ENCODE measurements at places on chromosomes 4 and X. TPM values are rescaled to one million over a fixed set of nuclear protein-coding genes. Genes with fewer than 3 reads are reported as not detected.

STIM2 gene
- total RNA-seq, result 9.2 TPM

PNCK gene
- 4.0 TPM for total RNA-seq

PFKFB1 gene
- total RNA-seq, result not detected

MAGEA4 gene
- not detected for total RNA-seq

GRCh38 chr4:80335554-80336358 is at the start of gene CFAP299:
Gene CFAP299 (plus strand): TSS chr4:80335730.
- H3K27me3 ChIP-seq, result no peaks in the 10 kb centered on the region
- peak within 1 kb of the TSS; percentile 32 for H3K27ac ChIP-seq
- peaks cover 8% of the 10 kb centered on the region for H3K4me1 ChIP-seq
- H3K36me3 ChIP-seq, result no peaks in the 10 kb centered on the region

DNA sequence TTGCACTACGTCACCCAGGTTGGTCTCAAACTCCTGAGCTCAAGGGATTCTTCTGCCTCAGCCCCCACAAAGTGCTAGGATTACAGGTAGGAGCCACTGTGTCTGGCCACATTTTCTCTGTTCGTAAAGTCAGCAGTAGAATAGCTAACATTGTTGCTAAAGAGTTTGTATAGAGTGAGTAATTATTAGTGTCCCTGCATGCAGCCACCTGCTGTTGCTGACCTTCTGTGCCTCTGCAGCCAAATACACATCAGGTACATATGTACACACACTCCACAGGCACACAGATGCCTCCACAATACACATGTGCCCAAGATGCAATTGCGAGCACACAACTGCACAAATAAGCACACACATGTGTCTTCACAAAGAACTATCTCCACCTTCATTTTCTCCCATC is 10.9 kb downstream of the DRD5 start:
- no peak for DNase-seq
- H3K4me3 ChIP-seq, result no peak overlapping the region
- H3K27me3 ChIP-seq, result no peaks in the 10 kb centered on the region
- no peak overlapping the region for H3K27ac ChIP-seq
- H3K4me1 ChIP-seq, result no peaks in the 10 kb centered on the region
- H3K36me3 ChIP-seq, result no peaks in the 10 kb centered on the region

DNA sequence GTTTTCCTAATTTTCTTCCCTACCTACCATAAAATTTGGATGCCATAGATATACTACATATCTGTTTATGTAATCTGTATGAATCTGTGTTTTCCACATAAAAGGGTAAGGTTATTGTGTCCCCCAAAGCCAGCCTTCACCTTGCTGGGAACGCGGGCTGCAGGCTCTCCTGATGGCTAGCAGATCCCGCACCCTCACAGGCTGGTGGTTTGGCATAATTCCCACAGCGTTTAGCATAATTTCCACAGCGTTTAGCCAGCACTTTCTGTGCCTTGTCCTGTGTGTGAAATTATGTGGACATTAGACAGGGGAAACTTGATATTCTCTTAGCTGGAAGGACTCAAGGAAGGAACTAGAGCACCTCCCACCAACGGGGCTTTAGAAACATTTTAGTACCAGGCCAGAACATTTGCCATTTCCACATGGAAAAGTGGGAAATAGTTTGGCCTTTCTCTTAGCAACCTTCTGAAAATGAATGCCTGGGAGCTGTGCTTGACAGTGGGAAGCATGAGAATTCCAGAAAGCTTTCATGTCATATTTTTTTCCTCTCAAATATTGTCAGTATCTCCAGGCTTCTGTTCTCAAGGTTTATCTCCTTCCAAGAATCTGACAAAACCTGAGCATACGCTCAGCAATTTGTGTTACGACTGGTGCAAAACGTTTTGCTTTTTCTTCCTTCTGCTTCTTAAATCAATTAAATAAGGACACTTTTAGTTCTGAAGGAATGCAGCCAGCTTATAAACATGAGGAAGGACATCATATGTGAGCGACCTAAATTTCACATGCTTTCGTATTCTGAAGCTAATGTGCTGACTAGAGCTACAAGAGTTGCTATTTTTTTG is 67.9 kb downstream of the STK32B start:
- no peaks in the 10 kb centered on the region for H3K27me3 ChIP-seq
- no peak overlapping the region for H3K27ac ChIP-seq
- no peaks in the 10 kb centered on the region for H3K4me1 ChIP-seq
- H3K36me3 ChIP-seq, result no peaks in the 10 kb centered on the region

DNA sequence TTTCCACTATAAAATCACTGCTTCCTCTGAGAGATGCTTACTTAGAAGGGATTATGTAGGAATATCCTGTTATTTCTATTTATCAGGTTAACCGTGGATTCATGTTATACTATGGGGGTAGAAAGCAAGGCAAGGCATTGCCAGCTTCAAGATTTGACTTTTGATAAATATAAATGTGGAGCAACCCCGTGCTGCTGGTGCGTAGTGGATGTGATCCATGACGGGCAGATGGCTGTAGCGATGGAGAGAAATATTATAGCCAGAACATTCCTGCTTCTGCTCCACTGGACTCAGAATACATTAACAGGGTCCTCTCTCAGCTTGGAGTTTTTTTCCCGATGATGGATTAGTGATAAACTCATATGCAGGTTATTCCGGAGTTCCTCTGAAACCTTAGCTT is 157.6 kb downstream of the TENM3 start:
- no peaks in the 10 kb centered on the region for H3K4me1 ChIP-seq
- no peaks in the 10 kb centered on the region for H3K27me3 ChIP-seq
- H3K36me3 ChIP-seq, result no peaks in the 10 kb centered on the region
- DNase-seq, result no peak
- no peak overlapping the region for H3K27ac ChIP-seq

GRCh38 chrX:47568656-47569295 is 7.8 kb downstream of the ARAF start:
- no peak for DNase-seq
- H3K27ac ChIP-seq, result no peak overlapping the region
- H3K27me3 ChIP-seq, result no peaks in the 10 kb centered on the region
- H3K4me3 ChIP-seq, result no peak overlapping the region

GRCh38 chrX:44439242-44439794 is 95.8 kb upstream of the EFHC2 start:
- no peak for DNase-seq
- H3K4me1 ChIP-seq, result no peaks in the 10 kb centered on the region
- no peak overlapping the region for H3K4me3 ChIP-seq
- H3K27ac ChIP-seq, result no peak overlapping the region

DNA sequence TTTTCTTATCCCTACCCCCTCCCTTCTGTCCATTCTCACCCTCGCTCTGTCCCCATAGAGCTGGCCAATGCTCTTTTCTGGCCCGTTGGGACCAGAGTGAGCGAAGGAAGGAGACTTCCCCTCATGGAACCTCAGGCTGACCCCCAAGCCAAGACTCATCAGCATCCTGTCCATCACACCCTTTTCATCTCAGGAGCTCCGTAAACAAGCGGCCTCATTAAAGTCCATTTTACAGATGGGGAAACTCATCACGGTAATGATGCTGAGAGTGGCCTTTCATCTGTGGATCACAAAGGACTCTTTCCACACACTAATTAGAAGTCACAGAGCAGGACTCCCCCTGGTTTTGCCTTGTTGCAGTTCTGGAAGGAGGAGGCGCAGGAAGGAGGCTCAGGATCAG is 67.4 kb upstream of the SLC34A2 start:
- H3K27me3 ChIP-seq, result no peaks in the 10 kb centered on the region
- H3K4me1 ChIP-seq, result no peaks in the 10 kb centered on the region
- no peak overlapping the region for H3K27ac ChIP-seq
- no peak overlapping the region for H3K4me3 ChIP-seq

- no peaks in the 10 kb centered on the region for H3K36me3 ChIP-seq
- no peak overlapping the region for H3K27ac ChIP-seq
- H3K27me3 ChIP-seq, result no peaks in the 10 kb centered on the region
These were observed 79.3 kb upstream of the LIMCH1 start for GRCh38 chr4:41458689-41459088.

DNA sequence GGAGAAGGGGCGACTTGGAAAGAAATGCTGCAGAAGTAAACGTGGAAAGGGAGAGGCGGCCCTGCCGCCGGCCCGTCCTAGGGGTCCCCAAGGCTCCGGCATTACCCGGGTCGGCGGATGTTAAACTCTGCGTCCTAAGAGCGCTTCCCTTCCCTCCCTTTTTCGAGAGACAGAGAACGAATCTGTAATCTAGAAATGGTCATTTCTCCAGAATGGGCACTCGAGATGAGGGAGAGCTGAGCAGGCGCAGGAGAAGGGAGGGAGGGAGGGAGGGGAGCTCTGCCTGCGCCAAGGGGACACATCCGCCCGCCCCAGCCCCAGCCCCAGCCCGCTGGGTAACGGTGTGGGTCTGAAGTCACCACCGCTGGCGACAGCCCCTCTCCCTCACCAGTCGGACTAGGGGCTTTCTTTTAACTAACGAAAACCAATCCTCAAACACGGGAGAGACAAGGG is 1.7 kb downstream of the HCFC1 start:
- peak overlapping the region; percentile 71 for H3K4me3 ChIP-seq
- no peaks in the 10 kb centered on the region for H3K4me1 ChIP-seq
- peak overlapping the region; percentile 97 for H3K27ac ChIP-seq
- H3K36me3 ChIP-seq, result no peaks in the 10 kb centered on the region
- no peak for DNase-seq

DNA sequence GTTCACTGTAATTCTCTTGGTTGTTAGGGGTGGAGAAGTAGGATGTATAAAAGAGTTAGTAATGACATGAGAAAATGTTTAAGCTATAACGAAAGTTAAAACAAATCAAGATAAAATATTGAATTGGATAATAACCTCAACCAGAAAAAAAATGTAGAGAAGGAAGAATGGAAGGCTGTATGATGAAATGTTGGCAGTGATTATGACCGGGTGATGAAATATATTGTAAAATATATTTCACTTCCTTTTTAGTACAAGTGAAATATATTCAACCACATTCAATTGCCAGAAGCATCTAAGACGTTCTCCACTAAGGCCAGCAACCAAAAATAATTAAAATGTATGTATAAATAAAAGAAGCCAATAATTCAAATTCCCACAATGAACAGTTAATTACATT is 309.3 kb upstream of the FGF13 start:
- no peaks in the 10 kb centered on the region for H3K4me1 ChIP-seq
- H3K4me3 ChIP-seq, result no peak overlapping the region
- H3K27me3 ChIP-seq, result no peaks in the 10 kb centered on the region
- no peak for DNase-seq
- no peak overlapping the region for H3K27ac ChIP-seq

GRCh38 chr4:185895351-185895750 is 83.4 kb upstream of the SORBS2 start:
- no peak overlapping the region for H3K27ac ChIP-seq
- no peak for DNase-seq
- no peaks in the 10 kb centered on the region for H3K4me1 ChIP-seq
- H3K27me3 ChIP-seq, result no peaks in the 10 kb centered on the region

- peaks cover 52% of the 10 kb centered on the region for H3K27me3 ChIP-seq
- no peak overlapping the region for H3K27ac ChIP-seq
- H3K36me3 ChIP-seq, result no peaks in the 10 kb centered on the region
- DNase-seq, result no peak
These were observed 1.5 kb downstream of the ATOH1 start for GRCh38 chr4:93829820-93830687.

DNA sequence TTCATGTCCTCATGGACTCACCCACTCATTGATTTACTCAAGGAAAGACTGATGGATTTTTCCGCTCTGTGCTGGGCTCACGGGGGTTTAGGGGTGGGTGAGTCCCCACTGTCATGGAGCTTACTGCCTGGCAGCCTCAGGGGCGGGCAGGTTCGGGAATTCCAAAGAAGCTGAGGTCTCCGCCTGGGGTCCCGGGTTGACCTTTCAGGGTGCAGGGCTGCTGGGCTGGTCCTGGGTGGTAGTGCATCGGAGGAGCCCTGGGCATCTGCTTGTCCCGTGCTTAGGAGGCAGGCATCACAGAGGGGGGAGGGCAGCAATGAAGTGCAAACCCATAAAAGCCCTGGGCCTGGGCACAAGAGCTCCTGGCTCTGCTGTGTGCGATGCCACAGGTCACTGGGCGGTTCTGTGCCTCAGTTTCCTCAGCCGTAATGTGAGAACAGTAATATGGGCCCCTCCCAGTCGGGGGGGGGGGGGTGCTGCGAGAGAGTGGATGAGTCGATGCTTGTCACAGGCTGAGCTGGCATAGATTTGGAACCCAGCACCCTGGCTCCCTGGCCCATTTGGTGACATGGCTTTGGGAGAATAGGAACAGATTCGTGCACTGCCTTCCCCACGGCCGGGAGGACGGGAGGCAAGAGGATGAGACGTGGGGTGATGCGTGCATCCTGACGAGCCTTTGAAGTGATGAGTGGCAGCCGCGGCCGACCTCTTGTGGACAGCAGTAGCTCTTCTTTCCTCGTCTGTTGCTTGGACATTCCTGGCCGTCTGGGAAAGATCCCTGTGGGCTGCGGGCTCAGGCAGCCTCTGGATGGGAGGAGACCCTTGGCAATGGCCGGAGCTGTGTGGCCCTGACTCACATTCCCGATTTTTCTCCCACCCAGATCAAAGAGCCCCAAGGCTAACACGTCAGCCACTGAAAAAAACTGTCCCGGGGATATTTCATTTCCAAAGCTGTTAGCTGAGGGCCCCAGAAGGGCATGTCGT is 42.0 kb downstream of the PSAPL1 start:
- DNase-seq, result peak; percentile 57
- no peak overlapping the region for H3K27ac ChIP-seq
- no peaks in the 10 kb centered on the region for H3K27me3 ChIP-seq
- no peak overlapping the region for H3K4me3 ChIP-seq
- no peaks in the 10 kb centered on the region for H3K36me3 ChIP-seq
- no peaks in the 10 kb centered on the region for H3K4me1 ChIP-seq

GRCh38 chrX:3184176-3184930 is 143.1 kb downstream of the ARSF start:
- H3K4me3 ChIP-seq, result no peak overlapping the region
- no peak for DNase-seq
- no peaks in the 10 kb centered on the region for H3K36me3 ChIP-seq
- no peaks in the 10 kb centered on the region for H3K27me3 ChIP-seq

GRCh38 chr4:176780995-176781738 is 11.6 kb downstream of the VEGFC start:
- peaks cover 4% of the 10 kb centered on the region for H3K4me1 ChIP-seq
- no peaks in the 10 kb centered on the region for H3K27me3 ChIP-seq
- no peaks in the 10 kb centered on the region for H3K36me3 ChIP-seq
- peak overlapping the region; percentile 51 for H3K27ac ChIP-seq

DNA sequence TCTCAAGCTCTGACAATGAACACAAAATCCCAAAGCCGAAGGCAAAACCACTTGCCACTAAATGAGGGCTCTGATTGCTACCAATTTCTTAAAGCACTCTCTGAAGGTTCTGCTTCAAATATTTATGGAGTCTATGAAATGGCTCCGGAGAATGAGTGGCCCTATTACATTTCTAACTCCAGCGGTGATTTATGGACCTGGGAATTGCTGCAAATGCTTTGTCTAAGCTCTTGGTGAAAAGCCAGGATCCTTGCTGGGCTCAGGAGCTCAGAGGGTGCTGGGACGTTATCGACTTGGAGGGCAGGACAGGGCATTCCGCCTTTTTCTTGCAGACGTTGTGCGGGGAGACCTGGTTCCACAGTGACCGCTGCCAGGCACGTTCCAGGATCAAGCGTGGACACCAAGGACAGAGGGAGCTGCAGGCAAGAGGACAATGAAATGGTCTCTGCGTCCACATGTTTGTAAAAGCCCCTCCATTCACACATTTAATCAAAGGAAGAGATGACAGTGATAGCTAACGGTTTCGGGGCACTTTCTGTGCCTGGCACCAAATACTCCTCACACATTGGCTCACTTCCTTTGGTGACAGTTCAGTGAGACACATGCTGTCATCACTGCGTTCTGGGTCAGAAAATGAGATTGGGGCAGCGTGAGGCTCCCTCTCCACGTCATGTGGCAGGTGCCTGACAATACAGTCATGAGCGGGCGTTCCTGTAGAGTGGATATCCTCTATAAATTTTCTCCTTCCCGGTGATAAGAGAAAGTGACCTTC is 58.8 kb downstream of the C4orf50 start:
- no peaks in the 10 kb centered on the region for H3K27me3 ChIP-seq
- no peak overlapping the region for H3K27ac ChIP-seq
- no peak overlapping the region for H3K4me3 ChIP-seq

- H3K4me1 ChIP-seq, result no peaks in the 10 kb centered on the region
- H3K27me3 ChIP-seq, result no peaks in the 10 kb centered on the region
- H3K27ac ChIP-seq, result no peak overlapping the region
- H3K4me3 ChIP-seq, result no peak overlapping the region
These were observed 266.9 kb downstream of the SPATA18 start for GRCh38 chr4:52317981-52318380.
